CD4-positive, alpha-beta T cell treated with Interferon gamma for 1 hour (primary cell): ENCODE measurements at places on chromosomes 12 and 14.
A peak's percentile ranks its signal among the peaks of the same experiment; 100 is the strongest.

DNA sequence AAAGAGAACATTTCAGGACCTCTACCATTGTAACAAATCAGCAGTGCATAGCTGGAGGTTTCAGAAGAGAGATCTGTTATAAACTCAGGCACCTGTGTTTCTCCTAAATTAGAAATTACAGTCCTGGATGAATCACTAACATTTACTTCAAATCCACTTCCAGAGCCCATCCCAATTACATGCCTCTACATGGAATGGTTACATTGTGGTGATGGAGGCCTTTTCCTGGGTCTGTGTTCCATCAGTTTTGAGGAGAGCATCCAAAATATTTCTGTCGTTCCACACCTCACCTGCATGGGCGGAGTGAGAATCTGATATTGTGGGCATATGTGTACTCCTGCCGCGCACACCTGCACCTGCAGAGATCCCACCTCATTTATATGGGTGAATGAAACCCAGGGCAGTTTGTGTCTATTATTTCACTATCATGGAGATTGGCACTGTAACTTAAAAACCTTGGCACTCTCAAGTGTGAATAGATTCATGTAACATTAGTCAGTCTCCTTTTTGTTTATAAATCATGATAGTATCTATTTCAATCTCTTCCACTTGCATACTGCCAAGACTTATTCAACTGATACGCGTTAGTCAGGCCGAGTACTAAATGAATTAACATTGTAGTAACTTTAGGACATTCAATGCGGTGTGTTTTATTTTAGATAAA, 215.1 kb upstream of the FAR2 start:
- no peak for DNase-seq

DNA sequence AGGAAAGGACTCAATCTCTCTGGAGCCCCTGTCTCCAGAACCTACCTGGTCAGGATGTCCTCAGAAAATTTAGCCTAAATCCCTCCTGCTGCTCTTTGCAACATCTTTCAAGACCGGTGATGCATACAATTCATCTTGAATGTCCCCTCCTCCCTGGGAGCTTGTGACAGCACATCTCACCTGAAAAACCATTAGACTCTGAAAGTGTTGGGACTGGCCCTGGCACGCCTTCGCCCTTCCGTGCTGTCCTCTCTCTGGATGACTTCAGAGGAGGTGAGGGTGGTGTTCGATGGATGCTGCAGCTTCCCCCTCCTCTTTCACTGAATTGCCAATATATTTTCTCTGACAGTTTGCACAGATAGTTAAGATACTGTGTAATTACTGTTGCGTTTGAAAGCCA, 90.9 kb upstream of the CISTR start:
- DNase-seq, result no peak

- DNase-seq, result no peak
Observed at GRCh38 chr12:117098361-117099217, 627 bp downstream of the TESC start.

DNA sequence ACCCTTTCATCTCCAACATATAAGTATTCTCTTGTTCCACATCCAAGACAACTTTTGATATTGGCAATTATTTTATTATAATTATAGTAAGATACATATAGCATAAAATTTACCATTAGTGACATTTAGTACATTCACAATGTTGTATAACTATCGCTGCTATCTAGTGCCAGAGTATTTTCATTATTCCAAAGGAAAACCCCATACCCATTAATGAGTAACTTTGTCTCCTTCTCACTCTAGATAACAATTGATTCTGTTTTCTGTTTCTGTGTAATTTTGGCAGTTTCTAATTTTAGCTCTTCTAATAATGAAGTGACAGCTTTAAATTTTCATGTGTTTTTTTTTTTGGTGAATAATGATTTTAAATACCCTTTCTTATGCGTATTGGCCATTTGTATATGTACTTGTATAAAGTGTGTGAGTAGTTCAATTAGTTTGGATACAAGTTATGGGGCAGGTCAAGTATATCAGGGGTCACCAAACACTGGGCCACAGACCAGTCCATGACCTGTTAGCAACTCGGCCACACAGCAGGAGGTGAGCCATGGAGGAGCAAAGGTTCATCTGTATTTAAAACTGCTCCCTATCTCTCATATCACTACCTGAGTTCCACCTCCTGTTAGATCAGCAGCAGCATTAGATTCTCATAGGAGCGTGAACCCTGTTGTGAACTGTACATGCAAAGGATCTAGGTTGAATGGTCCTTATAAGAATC, 97.2 kb upstream of the SYT1 start:
- no peak for DNase-seq

- no peak for DNase-seq
Observed at GRCh38 chr12:65934480-65935115, 110.3 kb downstream of the HMGA2 start.

DNA sequence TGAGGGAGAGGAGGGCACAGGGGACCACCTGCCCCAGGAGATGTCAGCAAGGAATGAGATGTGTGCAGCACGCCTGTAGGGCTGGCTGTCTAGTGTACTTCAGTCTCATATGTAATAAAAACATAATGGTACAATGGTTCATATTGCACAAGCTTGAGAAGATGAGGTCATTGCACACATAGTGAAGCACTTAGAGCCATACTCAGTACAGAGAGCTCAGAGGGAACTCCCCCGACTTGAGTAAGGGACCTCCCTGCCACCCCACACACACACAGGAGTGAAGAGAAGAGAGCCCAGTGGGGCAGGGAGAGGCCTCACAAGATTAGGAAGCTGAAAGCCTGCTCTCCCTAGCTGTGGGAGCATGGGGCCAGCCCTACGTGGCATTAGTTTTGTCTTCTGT, 61.5 kb downstream of the SLC6A12 start:
- DNase-seq, result no peak

DNA sequence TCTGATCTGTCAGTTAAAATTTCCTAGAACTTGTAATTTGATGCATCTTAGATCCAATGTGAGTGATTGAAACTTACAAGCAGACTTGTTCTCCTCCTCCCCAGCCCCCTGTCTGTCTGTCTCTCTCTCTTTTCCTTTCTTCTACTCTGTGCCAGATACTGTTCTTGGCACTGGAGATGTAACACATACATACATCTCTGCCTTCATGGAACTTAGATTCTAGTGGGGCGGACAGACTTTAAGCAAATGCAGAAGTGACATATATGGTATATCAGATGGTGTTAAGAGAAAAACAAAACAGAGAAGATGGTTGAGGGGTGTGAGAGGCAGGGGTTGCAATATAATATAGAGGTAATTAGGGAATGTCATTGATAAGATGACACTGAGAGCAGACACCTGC, 6.6 kb downstream of the CHST11 start:
- DNase-seq, result no peak

- DNase-seq, result no peak
Observed at GRCh38 chr12:31801872-31802271, 73.1 kb upstream of the AMN1 start.

DNA sequence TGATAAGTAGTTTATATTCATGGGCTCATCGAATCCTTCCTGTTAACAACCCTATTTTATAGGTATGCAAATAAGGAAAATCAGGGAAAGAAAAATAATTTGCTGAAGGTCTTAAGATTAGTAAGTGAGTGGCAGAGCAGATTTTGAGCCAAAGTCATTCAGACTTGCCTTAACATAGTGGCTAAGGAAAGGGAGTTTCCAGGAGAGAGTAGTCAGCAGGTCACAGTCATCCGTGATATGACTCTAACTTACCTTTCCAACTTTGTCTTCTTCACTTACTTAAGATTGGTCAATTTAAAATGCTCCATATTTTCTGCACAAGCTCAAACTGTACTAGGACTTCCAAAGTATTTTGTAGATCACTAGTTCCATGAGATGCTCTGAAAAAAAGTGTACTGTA, 46.6 kb downstream of the AKAP6 start:
- no peak for DNase-seq

GRCh38 chr12:11638315-11638916, 11.1 kb upstream of the ETV6 start:
- no peak for DNase-seq

GRCh38 chr12:59240048-59240447, 319.7 kb upstream of the LRIG3 start:
- DNase-seq, result no peak

DNA sequence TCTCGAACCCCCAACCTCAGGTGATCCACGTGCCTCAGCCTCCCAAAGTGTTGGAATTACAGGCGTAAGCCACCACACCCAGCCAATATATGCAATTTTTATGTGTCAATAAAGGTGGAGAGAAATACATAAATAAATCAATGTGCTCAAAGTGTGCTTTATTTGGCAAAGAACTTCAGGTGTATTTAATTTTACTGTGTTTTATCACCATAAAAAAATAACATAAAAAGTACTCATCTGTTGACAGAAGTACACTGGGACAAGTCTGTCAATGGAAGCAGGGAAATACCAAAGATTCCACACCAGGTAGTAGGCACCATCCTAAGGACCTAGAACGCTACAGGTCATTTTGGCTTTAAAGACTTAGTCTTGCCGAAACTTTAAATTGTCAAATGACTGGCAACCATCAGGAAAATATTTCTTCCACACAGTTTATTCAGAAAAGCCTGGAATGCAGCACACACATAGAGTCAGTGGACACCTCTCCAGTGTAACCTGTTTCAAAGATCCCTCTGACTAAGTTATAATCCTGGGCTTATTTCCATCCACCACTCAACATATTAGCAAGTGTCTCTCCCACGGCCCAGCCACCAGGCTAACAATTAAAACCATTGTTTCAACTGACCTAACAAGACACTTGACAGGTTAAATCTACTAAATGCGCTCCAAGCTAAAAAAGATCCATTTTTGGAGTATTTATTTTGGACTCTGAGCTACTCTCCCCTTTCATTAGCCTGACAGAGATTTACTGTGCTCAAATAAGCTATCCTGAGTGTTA, 4.2 kb downstream of the ERO1A start:
- DNase-seq, result no peak

GRCh38 chr14:90449411-90449810, 52.6 kb downstream of the CALM1 start:
- no peak for DNase-seq

- DNase-seq, result no peak
Observed at GRCh38 chr12:128250096-128250495, 16.9 kb upstream of the TMEM132C start.

- DNase-seq, result no peak
Observed at GRCh38 chr12:96906498-96906848, 584 bp upstream of the NEDD1 start.

DNA sequence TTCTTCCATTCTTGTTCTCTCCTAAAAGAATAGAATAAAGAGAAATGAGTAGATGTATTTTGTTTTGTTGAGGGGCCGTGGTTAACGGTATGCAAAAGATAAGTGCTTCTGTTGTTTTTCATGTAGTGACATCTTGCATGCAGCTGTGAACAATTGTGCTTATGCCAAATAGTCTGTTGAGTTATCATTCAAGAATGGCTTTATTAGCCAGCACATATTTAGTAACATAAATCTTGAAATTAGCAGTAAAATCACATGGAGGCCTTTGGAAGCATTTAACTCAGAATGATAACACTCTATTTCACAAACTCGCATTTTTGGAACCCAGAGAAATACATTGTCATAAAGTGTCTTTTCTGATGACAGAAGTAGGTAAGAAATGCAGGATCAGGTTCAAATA, 1772.0 kb upstream of the FLRT2 start:
- DNase-seq, result no peak

- no peak for DNase-seq
Observed at GRCh38 chr14:33207467-33208017, 268.9 kb downstream of the NPAS3 start.

GRCh38 chr12:52844386-52844785, 4.4 kb downstream of the KRT78 start:
- no peak for DNase-seq

- no peak for DNase-seq
Observed at GRCh38 chr12:110354172-110354780, 49.2 kb downstream of the ANAPC7 start.

DNA sequence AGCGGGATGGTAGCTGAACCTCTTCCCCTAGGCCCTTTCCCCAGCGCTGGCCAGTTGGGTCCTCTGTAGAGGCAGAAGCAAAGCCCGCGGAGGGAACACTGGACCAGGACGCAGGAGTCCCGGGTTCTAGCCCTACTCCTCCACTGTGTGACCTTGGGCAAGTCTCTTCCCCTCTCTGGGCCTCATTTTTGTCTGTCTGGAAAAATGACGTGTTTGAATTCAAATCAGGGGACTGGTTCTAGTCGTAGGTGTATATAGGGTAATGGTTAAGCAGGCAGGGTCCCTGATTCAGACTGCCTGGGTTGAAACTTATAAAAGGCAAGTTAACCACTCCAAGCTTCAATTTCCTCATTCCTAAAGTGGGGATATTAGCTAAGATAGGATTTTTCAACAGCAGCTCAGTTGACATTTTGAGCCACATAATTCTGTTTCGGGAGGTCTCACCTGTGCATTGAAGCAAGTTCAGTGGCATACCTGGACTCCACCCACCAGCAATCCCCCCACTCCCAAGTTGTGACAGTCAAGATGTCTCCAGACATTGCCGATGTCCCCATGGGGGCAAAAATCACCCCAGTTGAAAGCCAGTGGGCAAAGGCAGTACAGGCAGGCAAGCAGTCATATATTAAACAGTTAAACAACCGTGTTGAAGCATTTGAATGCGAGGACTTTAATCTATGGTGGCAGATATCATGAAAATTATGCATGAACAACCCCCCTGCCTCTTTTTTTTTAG, 899 bp downstream of the TPCN1 start:
- no peak for DNase-seq

- DNase-seq, result peak; percentile 25
Observed at GRCh38 chr12:24931666-24932405, 17.1 kb downstream of the BCAT1 start.

DNA sequence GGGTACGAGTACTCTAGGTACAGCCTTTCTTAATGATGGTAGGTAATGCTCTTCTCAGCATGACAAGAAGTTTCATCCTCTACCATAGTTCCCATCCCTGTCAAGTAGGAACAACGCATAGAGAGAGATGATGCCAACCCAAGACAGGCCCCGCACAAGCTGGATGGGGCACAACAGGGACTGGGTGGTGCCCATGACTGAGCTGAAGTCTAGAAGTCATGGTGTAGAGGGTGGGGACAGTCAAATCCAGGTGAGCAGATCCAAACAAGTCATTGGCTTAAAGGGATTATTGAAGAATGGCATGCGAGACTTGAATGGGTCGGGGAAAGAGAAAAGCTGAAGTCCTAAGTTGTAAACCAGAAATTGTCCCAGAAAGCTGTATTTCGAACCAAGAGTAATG, 84.2 kb upstream of the MDM1 start:
- no peak for DNase-seq

DNA sequence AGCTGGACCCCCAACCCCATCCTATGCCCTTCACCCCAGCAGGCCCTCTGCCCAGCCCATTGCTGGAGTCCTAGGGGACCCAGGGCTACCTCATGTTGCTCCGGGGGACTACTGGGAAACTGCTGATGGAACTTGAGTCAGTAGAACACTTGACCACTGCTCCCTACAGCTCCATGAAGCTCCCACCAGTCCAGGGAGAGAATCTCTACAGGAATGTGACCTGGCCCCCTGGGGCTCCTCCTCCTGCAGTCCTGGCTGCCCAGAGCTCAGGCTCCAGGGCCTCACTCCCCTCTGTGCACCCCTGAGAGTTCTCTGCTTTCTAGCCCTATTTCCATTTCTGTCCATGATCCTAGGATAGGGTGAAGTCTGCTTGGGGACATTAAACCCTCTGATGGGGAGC, 10.8 kb upstream of the AQP2 start:
- no peak for DNase-seq
